ENCODE measurements at places on chromosomes 4 and X. TPM values are rescaled to one million over a fixed set of nuclear protein-coding genes. Genes with fewer than 3 reads are reported as not detected.

DNA sequence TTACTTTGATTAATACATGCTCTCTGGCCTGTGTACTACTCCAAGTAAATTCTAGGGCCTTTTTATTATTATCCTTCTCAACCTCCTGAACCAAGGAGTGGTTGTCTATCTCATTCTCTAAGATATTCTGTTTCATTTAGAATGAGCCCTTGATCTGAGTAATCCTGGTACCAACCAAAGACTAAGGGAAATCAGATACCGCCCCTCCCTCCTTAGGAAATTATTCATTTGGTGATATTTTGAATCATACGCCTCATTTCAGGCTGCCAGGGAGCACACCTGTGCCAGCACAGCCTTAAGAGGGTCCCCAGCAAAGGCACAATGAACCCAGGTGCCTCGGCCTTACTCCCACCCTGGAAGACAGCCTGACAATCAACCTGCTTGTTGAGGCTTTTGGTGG, 73.2 kb upstream of the STARD8 start:
- H3K36me3 ChIP-seq, result no peaks in the 10 kb centered on the region
- H3K27me3 ChIP-seq, result no peaks in the 10 kb centered on the region
- H3K4me1 ChIP-seq, result peaks cover 16% of the 10 kb centered on the region
- no peak overlapping the region for H3K27ac ChIP-seq

DNA sequence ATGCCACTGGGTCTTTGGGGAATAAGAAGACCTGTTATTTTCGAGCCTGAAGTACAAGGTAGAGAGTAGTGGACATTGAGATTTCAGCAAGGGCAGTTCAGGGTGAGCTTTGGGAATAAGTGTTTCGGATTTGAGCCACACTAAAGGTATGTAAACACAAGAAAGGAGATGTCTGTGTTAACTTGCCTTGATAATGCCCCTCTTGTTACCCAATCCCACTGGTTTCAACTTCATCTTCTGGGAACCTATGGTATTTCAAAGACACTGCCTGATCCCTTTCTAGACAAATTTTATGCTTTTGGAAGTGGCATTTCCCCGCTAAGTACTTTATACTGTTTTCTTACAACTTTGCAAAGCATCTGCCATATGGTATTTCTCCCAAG, 79.4 kb downstream of the SLC9A6 start:
- DNase-seq, result no peak
- H3K36me3 ChIP-seq, result no peaks in the 10 kb centered on the region
- no peaks in the 10 kb centered on the region for H3K4me1 ChIP-seq
- H3K4me3 ChIP-seq, result no peak overlapping the region
- H3K27ac ChIP-seq, result no peak overlapping the region
- peaks cover 3% of the 10 kb centered on the region for H3K27me3 ChIP-seq

DNA sequence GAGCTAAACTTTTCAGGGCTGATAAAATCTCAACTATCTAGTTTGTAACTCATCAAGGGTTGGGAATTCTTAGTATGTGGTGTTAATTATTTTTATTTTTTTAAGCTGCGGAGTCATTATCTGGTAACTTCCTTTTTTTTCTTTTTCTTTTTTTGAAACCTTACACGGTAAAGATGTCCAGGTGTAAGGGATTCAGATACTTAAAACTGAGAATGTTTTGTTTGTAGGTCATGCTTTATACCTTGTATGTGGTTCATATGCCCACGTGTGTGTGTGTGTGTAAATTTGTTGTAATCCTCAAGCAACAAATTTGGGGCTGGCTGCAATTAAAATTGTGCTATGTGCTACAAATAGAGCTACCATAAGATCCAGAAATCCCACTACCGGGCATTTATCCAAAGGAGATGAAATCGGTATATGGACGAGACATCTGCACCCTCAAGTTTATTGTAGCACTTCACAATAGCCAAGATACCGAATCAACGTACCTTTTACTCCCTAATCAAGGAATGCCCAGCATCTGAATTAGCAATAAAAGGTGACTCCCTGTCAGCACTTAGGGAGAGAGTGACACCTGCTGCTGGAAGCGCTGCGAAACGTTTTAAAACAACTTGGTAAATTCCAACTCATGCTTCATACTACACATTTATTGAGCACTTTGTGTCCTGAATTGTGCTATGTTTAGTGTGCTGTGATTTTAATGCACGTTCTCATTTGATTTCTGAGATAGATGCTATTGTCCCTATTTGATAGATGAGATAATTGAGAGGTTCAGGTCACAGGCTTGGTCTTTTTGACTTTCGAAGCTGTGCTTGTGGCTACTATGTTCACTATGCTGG, 16.1 kb downstream of the MSMO1 start:
- H3K4me1 ChIP-seq, result no peaks in the 10 kb centered on the region
- no peak overlapping the region for H3K27ac ChIP-seq
- H3K27me3 ChIP-seq, result no peaks in the 10 kb centered on the region
- H3K36me3 ChIP-seq, result peaks cover 4% of the 10 kb centered on the region
- no peak overlapping the region for H3K4me3 ChIP-seq

DNA sequence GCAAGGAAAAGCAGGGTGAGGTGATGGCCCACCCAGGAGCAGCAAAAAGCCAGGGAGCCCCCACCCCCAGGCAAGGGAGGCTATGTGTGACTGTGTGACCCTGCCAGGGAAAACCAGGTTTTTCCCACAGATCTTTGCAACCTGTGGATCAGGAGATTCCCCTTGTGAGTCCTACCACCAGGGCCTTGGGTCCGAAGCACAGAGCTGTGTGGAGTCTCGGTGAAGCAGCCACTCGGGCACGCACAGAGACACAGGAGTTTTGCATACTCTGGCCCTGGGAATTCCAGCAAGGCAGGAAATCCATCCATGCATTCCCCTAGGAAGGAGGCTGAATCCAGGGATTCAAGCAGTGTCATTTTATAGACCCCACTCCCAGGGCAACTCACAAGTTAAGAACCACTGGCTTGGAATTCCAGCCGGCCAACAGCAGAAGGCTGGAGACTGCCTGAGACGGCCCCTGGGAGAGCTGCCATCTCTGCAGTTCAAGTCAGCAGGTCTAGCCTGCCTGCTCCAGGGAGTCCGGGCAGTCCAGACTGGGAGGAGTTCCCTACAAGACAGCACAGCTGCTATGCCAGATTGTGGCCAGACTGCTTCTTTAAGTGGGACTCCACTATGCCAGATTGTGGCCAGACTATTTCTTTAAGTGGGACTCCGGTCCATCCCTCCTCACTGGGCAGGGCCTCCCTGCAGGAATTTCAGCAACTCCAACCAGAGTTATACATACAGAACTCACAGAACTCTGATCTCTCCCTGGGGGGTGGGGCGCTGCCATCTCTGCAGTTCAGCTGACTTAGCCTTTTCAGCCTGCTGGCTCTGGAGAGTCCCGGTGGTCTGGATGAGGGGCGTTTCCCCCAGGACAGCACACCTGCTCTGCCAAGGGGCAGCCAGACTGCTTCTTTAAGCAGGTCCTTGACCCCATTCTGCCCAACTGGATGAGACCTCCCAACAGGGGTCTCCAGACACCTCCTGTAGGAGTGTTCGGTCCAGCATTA, 85.1 kb upstream of the ADAD1 start:
- H3K27me3 ChIP-seq, result no peaks in the 10 kb centered on the region
- no peak for DNase-seq
- no peaks in the 10 kb centered on the region for H3K4me1 ChIP-seq
- H3K4me3 ChIP-seq, result no peak overlapping the region
- no peak overlapping the region for H3K27ac ChIP-seq
- H3K36me3 ChIP-seq, result peaks cover 7% of the 10 kb centered on the region

DNA sequence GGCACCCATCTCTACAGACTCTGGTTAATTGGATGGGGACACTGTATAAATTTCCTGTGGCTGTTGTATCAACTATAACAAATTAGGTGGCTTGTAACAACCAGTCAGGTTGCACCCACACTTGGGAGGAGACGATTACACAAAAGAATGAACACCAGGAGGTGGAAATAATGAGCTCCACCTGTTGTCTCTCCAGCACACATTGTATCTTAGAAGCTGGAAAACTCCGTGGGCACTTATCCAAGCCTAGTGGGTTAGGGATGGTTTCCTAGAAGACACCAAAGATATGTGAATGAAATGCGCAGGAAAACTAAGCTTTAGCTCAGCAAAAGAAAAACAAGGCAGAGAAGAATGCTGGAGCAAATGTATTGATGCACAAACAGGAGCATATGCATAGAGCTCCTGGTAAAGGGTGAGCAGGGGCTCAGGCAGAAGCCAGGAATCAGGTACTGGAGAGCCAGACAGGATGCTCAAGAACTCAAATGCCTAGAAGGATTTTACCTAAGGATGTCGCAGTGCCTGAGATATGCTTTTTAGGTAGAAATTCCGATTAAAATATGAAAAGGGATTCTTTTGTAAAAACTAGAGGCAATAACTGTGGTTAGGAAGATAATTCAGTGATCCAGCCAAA, 111.7 kb downstream of the GALNTL6 start:
- no peaks in the 10 kb centered on the region for H3K4me1 ChIP-seq
- no peak overlapping the region for H3K4me3 ChIP-seq
- no peak overlapping the region for H3K27ac ChIP-seq
- no peaks in the 10 kb centered on the region for H3K27me3 ChIP-seq
- no peaks in the 10 kb centered on the region for H3K36me3 ChIP-seq
- DNase-seq, result no peak

GLRA3 gene
- not detected for polyA plus RNA-seq

GRCh38 chr4:77449171-77449570, 156.4 kb upstream of the CXCL13 start:
- H3K4me3 ChIP-seq, result no peak overlapping the region
- H3K4me1 ChIP-seq, result no peaks in the 10 kb centered on the region
- H3K36me3 ChIP-seq, result no peaks in the 10 kb centered on the region
- no peaks in the 10 kb centered on the region for H3K27me3 ChIP-seq
- no peak for DNase-seq
- no peak overlapping the region for H3K27ac ChIP-seq

DNA sequence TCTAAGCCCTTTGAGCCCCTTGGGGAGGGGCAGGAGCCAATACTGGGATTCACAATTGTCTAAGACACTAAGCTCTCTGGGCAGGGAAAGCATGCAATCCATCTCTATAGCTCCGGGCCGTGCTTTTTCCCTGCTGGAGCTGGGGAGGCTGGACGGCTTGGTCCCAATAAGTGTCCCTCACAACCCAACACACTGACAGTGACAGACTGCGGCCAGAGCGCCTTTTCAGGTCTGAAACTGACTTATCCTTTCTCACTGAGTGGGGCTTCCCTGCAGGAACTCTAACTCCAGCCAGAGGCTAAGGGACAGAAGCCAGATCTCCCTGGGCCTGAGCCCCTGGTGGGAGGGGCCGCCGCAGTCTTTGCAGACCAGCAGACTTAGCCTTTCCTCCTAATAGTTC, 146.6 kb upstream of the PBDC1 start:
- H3K27me3 ChIP-seq, result no peaks in the 10 kb centered on the region
- no peak overlapping the region for H3K27ac ChIP-seq

RBM46 gene
- polyA plus RNA-seq, result 0.02 TPM

TRIML2 gene
- 52.5 TPM for polyA plus RNA-seq

- H3K4me3 ChIP-seq, result no peak overlapping the region
- H3K36me3 ChIP-seq, result no peaks in the 10 kb centered on the region
- H3K27ac ChIP-seq, result no peak overlapping the region
- no peak for DNase-seq
- peaks cover 2% of the 10 kb centered on the region for H3K4me1 ChIP-seq
- H3K27me3 ChIP-seq, result no peaks in the 10 kb centered on the region
Measured at GRCh38 chr4:75002381-75002780, 69.5 kb downstream of the PARM1 start.

CSAG2 gene
- polyA plus RNA-seq, result not detected

DNA sequence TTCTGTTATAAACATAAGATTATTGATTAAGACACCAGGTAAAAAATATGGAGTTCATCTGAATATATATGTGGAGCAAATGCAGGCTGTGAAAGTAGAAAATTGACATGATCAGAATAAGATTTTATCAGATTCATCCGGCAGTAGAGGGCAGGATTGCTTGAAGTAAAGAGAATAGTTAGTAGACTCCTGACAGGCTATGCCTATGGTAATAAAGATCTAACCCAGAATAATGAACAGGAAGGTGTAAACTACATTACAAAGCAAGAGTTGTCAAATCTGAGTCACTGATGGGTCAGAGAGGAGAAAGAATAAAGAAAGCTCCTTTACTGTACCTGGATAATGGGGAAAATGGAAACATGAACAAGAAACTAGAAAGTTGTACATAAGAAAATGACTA, 20.8 kb upstream of the TMEM184C start:
- no peaks in the 10 kb centered on the region for H3K27me3 ChIP-seq
- DNase-seq, result no peak
- H3K27ac ChIP-seq, result no peak overlapping the region
- no peaks in the 10 kb centered on the region for H3K36me3 ChIP-seq
- H3K4me1 ChIP-seq, result peaks cover 12% of the 10 kb centered on the region
- H3K4me3 ChIP-seq, result no peak overlapping the region

GRCh38 chr4:185171373-185172071, 28.5 kb downstream of the SLC25A4 start:
- H3K4me3 ChIP-seq, result no peak overlapping the region
- no peaks in the 10 kb centered on the region for H3K27me3 ChIP-seq
- H3K4me1 ChIP-seq, result peaks cover 3% of the 10 kb centered on the region
- no peak overlapping the region for H3K27ac ChIP-seq

TNIP2 gene
- 22.6 TPM for polyA plus RNA-seq

FGF5 gene
- 5.4 TPM for polyA plus RNA-seq

STK26 gene
- polyA plus RNA-seq, result 32.3 TPM

MAGEA10 gene
- not detected for polyA plus RNA-seq

UGT2B10 gene
- not detected for polyA plus RNA-seq

DNA sequence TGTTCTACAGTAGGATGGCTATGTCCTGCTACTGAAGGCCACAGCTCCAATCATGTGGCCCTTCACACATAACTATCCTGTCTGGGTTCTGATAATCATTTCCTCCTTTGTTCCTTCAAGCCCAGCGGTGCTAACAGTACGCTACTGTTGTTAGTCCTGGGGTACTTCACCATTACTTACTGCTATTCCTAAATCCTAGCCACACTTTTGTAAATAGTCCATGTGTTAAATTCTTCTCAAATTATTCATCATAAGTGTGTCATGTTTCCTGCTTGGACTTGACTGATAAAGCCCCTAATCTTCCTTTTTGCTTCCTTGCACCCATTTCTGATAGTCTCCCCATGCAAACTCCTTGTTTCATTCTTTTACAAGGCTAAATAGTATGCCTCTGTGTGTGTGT, 332.6 kb downstream of the FGF13 start:
- no peak overlapping the region for H3K4me3 ChIP-seq
- no peaks in the 10 kb centered on the region for H3K36me3 ChIP-seq
- DNase-seq, result no peak
- H3K27ac ChIP-seq, result no peak overlapping the region

DNA sequence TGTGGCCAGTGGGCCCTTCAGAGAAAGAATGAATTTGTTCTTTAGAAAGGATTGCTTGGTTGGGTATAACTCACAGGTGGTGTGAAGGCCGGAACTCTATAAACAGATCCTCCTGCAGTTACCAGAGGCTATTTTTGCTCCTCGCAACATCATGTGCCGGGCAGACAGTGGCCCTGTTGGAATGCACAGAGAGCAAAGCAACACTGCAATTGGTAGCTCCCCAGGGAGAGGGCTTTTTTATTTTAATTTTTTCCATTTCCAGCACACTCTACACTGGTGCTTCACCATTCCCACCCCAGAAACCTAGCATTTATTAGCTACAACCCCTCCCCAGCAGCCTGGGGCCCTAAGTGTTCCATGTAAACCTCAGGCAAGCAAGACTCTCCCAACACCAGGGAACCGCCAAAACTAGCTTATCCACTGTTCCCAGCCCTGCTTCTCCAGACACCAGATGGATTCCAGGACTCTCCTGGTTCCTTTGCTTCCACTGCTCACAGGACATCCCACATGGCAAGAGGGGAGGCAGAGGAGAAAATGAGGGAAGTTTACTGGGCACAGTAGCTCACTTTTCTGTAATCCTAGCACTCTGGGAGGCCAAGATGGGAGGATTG, 75.1 kb upstream of the TMEM164 start:
- no peak for DNase-seq
- H3K4me3 ChIP-seq, result no peak overlapping the region
- H3K27me3 ChIP-seq, result peaks cover 6% of the 10 kb centered on the region

- no peak overlapping the region for H3K4me3 ChIP-seq
- peaks cover 17% of the 10 kb centered on the region for H3K4me1 ChIP-seq
- H3K27ac ChIP-seq, result peak overlapping the region; percentile 8
- DNase-seq, result no peak
Measured at GRCh38 chr4:925771-926500, 6.2 kb downstream of the GAK start.

VCX2 gene
- not detected for polyA plus RNA-seq
